ENCODE measurements at places on chromosomes 13 and 19. TPM values are rescaled to one million over a fixed set of nuclear protein-coding genes. Genes with fewer than 3 reads are reported as not detected.

Gene ADAMTSL5
- total RNA-seq: 4.0 TPM

- no peak for DNase-seq
Measured at GRCh38 chr19:58585442-58586132, 12.5 kb upstream of the MZF1 start.

DNA sequence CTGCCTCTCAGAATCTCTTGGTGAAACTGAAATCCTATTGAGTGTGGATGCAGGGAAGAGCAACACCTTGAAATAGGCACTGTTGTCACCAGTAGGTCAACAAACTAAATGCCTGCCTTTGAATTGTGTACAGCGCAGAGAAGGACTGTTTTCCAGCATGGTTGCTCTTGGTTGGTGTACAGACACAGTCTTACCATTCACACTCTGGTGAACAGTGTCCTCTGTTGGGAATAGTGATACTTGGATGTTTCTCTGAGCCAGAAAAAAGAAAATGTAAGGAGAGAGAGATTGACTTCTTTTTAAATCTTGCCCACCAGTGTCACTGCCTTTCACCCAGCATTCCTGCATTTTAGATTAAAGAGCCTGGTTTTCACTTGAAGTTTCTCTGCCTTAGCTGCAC lies 179.7 kb downstream of the STK24 start:
- no peak for DNase-seq

Gene NOP53
- 423 TPM for total RNA-seq

Gene CBY2
- total RNA-seq: not detected

Gene C2CD4C
- total RNA-seq: 0.16 TPM

Gene MKNK2
- 232 TPM for total RNA-seq

Gene RNU6-9
- total RNA-seq: not detected

- no peak for DNase-seq
Measured at GRCh38 chr13:42970824-42971690, 21.0 kb downstream of the EPSTI1 start.

DNA sequence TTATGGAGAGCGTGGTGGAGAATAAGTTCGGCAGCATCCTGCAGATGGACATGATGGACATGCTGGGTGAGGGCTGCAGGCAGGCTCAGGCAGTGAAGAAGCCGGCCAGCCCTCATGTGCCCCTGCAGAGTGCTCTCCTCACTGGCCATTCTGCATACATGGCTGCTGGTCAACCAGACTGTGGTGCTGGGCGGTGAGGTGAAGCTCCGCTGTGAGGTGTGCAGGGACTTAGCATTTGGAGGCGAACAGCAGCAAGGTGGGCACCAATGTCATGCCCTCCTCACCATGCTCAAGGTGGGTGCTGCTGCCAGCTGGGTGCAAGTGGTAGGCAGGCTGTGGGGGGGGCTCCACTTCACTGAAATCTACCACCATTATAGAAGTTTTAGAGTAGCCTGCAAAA lies 5.7 kb upstream of the ZNF492 start:
- no peak for DNase-seq

- DNase-seq: peak; percentile 67
Measured at GRCh38 chr19:49636233-49636932, 3.6 kb downstream of the RRAS start.

DNA sequence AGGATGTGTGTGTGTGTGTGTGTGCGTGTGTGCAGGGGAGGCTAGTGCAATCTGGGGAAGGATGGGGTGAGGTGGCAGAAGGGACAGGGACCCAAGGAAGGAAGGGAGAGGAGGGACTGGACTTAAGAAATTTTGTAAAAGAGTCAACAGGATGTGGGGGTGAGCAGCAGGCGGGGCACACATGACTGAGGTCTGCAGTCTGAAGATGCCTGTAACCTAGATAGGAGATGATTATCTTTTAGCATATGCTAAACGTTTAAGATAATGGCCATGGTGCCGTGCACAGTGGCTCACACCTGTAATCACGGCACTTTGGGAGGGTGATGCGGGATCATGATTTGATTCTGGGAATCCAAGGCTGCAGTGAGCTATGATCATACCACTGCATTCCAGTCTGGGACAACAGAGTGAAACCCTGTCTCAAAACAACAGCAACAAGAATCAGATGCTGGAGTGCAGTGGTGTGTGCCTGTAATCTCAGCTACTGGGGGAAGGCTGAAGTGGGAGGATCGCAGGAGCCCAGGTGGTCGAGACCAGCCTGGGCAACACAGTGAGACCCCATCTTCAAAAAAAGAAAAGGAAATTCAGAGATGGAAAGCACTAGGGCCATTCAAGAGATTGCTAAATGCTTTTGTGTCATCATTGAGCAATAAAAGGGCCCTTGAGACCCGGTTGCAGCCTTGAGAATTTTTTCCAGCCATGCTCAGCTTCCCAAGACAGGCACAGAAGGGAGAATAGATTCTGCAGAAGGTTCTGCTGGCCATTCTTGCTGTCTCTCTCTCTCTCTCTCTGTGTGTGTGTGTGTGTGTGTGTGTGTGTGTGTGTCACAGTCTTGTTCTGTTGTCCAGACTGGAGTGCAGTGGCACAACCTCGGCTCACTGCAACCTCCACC lies 3.8 kb upstream of the ZNF414 start:
- DNase-seq: no peak

Gene ZNF439
- 8.0 TPM for total RNA-seq

- no peak for DNase-seq
Measured at GRCh38 chr13:65035302-65035701, 2194.8 kb downstream of the PCDH9 start.

Gene PLIN3
- 27.5 TPM for total RNA-seq

Gene SBK2
- total RNA-seq: not detected

Gene POU4F1
- not detected for total RNA-seq

Gene TUBB4A
- total RNA-seq: 2.3 TPM

Gene TLE6
- total RNA-seq: 0.97 TPM

GRCh38 chr13:51935326-51936171 lies 73.8 kb downstream of the CCDC70 start:
- no peak for DNase-seq

Gene USP12
- total RNA-seq: 9.3 TPM

DNA sequence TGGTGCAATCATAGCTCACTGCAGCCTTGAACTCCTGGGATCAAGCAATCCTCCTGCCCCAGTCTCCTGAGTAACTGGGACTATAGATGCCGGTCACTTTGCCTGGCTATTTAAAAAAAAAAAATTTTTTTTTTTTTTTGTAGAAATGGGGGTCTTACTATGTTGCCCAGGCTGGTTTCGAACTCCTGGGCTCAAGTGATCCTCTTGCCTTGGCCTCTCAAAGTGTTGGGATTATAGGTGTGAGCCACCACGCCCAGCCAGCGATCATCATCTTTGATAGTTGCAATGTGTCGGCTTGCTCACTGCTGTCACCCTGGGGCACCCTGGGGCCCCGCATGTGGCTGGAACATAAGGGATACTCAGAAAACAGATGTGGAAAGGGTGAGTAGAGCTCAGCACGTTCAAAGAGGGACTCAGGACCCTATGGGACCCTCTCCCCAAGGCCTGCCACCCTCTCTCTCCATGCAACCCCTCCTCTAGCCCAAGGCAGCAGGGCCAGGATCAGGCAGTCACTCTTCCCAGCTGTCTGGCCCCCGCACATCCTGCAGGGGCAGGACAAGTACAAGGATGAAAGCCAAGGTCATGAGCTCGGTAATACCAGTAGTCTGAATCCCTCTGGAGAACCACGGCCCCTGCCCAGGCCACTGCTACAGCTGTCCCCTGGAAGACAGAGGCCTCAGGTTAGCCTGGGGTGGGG lies 6.5 kb upstream of the CCL25 start:
- DNase-seq: no peak

DNA sequence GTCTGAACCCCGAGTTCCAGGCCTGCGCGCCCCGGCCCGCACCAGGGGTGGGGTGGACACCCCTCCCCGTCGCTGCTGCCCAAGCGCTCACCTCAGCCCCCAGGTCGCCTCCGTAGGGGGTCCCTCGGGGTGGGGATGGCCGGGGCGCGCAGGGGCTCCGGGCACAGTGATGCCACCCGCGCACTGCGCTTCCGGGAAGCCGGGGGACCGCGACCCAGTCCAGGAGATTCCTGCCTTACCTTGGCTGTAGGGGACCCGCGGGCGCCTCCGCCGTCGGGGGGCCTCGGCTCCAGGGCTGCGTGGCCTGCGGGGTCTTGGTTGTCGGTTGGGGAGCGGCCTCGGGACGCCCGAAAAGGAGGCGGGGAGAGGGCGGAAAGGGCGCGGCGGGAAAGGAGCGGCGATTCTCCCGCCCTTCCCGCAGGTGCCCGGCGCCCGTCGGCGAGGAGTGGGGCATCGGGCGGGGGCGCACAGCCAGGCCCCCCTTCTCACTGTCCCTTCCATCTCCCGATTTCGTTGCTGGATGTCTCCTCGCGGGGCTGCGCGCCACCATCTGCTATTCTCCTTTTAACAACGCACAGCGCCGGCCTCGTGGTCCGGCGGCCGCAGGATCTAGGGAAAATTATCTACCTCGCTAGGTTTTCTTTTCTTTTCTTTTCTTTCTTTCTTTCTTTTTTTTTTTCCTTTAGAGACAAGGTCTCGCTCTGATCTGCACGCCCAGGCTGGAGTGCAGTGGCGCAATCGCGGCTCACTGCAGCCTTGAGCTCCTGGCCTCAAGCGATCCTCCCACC lies at the start of gene KEAP1:
KEAP1 (minus strand) TSS at position 355 of the 788 bp plus-strand sequence. CDS start 3,323 bp downstream, outside the sequence.
- no peak for DNase-seq

Gene OR4F17
- not detected for total RNA-seq

DNA sequence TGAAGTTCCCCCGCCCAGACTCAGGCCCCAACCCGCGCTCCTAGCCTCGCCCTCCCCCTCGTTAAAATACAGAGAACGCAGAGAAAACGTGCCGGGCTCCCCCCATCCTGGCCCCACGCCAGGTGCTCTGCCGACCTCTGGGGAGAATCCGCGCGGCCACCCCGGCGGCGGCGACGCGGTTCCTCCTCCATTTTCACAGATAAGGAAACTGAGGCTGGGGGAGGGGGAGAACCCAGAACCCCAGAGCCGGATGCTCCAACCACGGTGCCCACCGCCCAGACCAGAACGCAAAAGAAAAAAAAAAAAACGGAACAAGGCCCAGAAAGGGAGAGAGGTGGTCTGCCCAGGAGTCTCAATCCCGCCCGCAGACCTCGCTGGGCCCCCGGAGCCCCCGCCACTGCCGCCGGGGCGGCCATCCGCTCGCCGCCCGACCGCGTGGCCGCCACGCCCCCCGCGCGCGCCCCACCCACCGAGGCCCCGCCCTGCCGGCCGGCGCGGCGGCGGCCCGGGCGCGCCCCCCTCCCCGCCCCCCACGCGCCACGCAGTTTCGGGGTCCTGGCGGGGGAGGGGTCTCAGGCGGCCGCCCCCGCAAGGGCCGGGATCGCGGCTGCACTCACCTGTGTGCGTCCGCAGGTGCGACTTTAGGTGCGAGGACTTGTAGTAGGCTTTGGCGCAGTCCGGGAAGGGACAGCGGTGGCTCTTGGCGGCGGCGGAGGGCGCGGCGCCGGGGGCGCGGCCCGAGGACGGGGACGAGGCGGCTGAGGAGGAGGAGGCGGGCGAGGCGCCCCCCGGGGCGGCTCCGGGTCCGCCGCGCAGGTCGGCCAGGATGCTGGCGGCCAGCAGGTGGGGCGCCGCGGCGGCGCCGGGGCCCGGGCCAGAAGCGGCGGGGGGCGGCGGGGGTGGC lies 703 bp downstream of the KLF16 start:
- peak; percentile 56 for DNase-seq

Data from pancreas (tissue), 10 donors.